ENCODE measurements at places on chromosomes 3 and 15.

DNA sequence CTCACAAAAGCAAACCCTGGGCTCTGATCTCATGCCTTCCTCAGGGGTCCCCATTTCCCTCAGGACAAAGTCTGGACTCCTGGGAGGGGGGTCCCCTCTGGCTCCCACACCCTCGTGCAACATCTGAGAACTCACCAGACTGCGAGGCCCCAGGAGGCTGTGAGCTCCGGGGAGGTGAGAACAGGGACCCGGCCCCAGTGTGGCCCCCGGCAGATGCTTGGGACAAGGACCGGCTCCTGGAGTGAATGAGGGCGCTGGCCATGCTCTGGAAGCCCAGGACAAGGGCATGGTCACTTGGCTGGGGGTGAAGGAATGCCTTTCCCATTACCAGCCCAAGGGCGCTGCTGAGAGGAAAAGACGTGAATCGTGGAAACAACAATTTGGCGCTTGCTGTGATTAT is 48.0 kb downstream of the LINGO1 start:
- DNase-seq, result no peak

- DNase-seq, result no peak
Measured at GRCh38 chr15:71341811-71342550, 226.7 kb downstream of the THSD4 start.

GRCh38 chr3:82093641-82094040 is 332.2 kb upstream of the GBE1 start:
- DNase-seq, result no peak

DNA sequence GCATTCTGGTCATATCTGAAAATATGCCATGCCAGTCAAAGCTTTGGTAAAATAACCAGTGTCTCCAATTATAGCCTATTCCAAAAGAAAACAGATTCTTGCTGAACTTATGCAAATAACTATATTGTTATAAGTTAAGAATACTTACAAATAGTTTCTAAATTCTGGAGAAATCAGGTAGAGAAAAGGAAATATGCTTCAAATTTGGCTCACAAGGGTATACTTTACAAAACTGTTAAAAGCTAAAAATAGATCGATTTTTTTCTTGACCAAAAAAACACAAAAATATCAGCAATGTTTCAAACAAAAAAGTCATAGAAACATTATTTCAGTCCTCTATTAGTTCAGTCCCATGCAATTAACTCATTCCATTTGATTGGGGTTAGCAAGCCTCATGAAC is 23.7 kb downstream of the SETMAR start:
- no peak for DNase-seq

All from NCI-H2081 (cell line).